ENCODE measurements at places on chromosomes 2 and 18.

DNA sequence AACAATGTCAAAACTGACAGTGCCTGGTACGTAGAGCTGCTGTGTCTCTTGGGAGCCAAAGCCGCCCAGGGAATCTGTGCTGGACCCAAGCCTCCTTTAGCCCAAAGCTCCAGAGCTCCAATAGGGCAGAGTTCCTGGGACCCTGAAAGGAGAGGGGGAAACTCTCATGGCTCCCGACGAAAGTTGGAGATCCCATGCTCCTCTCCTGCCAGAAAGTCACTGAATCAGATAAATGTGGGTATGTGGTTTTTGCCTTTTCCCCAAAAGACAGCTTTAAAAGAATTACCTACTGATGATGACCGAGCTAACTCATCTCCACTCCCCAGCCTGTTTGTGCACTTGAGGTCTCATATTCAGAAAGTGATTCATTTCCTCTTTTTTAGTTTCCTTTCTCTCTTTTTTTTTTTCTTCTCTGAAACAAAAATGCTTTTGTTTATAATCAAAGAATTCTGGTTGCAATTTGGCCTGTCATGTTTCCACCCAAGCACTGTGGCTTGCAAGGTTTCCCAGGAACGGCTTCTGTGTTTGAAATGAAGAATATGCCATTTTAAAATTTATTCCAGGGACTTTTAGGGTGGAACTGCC is 14.1 kb upstream of the PMAIP1 start:
- DNase-seq, result peak; percentile 28

DNA sequence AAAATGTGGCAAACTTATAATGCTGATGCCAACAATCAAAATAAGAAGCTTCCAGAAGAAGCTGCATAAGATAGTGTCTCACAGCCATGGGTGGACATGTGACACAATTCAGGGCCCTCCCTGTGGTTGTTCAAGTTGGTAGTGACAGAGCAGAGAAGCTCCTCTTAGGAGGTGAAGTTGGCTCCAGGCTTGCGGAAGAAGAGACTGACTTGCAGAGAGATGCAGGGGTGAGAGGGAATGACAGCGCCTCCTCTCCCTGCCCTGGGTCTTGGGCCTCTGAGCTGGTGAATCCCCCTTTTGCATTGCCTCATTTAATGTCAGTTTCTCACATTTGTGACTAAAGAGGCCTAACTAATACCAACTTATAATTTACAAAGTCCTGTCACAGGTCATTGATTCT is 23.0 kb upstream of the RHOB start:
- DNase-seq, result no peak

DNA sequence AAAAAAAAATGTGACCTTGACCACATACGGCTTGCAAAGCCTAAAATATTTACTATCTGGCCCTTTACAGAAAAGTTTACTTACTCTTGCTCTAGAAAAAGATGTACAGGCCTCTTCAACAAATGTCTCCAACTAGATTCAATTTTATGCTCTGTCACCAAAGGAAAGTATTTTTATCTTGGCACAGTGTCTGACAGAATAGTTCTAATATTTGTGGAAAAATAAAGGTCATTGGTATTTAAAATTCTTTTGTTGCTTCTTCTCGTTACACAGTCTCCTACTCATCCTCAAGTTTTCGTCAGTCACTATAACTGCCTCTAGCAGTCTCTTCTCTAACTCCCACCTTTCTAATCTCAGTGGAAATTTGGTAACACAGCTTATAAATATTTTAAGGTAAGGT is 1.4 kb downstream of the RBKS start:
- DNase-seq, result no peak

DNA sequence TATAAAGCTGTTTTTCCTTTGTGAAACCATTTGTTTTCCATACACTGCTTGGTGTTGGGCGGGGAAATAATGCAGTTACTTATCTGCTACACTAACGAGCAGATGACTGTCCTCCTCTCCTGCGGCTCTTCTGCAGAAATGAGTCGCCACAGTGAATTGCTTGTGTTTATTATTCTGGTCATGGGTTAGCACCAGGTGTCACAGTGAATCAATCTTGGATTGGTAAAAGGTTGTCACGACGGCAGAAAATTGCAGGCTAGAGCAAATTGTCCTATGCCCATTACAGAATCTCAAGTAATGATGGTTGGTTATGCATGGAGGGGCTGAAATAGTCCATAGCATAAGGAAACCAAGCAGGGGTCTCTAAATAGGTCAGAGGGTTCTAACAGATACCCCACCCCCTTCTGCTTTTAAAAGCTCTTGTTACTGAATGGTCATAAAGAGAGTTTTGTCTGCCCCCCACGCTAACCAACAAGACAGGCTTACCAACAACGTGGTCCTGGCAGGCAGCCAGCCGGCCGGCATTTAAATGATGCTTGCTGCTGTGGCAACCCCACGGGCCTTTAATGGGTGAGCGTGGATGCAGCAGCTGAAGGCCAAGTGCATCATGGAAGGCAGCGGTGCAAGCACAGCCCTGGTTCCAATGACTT is 29.5 kb downstream of the RAB31 start:
- DNase-seq, result no peak

DNA sequence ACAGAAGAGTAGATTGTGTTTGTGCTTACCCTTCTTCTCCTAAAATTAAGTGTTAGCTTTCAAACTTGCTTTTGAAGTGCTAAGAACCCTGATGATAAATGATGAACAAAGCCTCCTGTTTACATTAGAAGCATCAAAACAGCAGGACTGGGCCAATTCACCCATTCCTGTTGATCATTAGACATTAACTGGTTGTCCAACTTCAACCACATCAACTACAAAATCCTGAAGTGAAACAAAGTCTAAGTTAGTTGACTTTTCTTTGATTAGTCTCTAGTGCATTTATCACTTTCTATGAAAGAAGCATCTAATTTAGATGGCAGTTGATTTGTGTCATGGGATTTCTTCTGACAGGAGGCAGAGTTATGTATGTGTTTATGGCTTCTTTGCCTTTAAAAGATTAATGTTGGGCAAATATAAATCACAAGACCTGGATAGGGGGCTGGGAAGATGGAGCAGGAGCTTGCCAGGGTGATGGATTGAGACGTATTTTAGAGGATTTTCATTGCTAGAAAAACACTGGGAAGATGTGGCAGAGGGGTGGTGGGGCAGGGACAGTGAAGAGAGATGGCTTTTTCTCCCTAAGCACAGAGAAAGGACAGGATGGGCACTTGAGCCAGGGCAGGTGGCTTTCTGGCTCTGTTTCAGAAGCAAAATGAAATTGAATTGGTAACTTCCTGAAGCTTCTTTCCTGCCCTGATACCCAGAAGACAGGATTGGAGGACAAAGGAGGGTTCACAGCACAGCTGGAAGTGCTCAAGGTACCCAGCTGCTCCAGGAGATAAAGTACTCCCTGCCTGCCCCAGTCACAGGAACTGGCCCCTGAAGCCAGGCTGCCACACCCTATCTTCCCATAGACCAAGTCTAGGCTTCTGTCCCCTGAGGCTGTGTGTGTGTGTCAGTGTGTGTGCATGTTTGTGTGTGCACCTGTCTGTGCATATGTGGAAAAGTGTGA is 20.5 kb downstream of the GYPC start:
- DNase-seq, result no peak

GRCh38 chr18:49214706-49215105 is 245.7 kb downstream of the DYM start:
- no peak for DNase-seq

DNA sequence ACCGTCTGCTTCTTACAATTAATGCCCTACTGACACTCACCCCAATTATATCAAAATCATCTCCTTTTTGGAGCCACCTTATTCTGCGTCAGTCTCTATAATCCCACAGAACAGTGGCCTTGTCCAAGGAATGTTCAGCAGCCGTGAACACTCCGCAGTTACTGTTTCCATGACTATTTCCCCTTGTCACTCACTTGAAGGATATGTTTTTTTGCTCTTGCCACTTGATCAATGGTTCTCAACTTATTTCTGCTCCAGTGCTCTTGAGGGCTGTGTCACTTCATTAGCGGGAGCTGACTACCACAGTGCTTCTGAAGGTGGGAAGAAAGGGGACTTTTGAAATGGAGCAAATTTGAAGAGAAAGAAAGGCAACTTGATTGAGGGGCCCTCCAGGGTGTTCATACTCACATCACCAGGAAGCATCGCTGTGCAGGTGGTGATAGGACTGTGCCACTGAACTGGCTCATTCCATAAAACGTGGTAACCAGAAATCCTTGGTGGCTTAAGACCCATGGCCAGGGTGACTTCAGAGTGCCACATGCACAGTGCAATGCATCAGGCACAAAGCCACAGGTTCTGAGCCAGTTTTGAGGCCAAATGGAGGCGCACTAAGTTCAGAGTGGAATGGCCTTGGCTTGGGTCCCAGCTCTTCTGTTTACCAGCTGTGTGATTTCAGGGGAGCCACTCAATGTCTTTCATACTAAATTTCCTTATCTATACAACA is 320.6 kb upstream of the RAB12 start:
- DNase-seq, result no peak

GRCh38 chr18:10442551-10442971 is 11.9 kb upstream of the APCDD1 start:
- no peak for DNase-seq

DNA sequence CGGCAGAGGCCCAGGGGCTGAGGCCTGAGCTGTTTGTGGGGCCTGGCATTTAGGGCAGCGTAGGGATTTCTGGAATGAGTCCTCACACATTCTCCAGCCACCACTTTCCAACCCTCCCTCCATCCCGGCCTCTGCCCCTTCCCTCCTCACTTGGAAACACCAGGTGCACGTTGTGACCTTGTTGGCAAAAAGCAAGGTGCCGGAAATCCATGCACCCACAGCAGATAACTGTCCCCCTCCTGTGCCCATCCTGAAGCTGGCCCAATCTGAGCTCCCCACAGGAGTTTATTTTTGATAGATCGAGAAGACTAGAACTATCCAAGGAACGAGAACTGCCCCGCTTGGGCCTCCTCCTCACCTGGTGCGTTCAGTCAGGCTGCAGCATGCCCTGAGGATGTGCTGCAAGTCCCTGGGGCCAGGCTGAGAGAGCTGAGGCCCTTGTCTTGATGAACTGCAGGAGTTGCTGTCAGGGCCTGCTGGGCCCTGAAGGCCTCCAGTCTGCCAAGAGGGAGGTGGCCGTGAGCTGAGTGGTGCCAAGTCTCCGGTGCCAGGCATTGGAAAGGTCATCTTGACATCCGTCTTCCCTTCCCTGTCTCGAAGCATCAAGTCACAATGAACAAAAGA is 55.8 kb downstream of the CTIF start:
- no peak for DNase-seq

GRCh38 chr2:183359867-183360266 is 235.6 kb downstream of the NUP35 start:
- DNase-seq, result no peak

DNA sequence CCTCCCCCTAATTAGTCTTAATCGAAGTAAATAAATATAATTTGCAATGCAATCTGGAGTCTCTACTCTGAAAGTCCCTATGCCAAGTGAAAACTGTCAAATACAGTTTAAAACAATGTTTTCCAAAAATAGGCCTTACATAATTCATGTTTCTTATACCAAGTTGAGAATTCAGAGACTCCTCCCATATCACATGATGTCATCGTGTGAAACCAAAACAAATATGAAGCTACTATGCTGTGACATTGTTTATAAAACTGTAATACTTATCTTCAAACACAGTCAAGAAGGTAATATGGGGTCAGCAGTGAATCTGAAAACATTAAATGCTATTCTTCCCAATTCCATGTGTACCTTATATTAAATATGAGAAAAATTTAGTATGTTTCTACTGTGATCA is 940.2 kb upstream of the FANCL start:
- no peak for DNase-seq

DNA sequence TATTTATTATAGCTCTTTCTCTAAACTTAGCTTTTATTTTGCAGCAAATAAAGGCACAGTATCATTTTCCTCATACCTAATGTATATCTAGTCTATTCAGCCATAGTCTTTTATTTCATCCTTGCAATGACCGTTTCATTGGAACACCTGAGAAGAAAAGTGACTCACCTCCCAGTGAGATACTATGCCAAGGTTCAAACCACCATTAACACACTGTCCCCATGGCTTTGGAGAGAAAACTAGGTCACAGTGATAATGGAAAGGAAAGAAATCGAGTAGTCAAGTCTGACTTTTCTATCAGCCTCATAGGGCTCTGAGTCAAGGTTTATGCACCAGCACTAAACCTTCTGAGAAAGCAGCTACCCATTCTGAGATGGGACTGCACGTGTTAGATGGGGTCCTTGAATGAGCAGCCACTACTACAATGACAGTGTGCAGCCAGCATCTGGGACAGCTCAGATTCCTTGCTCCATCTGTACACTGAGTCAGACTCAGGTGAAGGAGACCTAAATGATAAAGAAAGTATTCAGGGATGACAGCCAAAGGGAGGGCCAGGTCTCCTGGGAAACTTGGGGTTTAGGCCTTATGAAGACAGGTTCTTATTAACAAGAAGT is 971.1 kb upstream of the ACVR2A start:
- no peak for DNase-seq

- DNase-seq, result no peak
Observed at GRCh38 chr2:129864719-129865118, 114.7 kb upstream of the RAB6C start.
